GM06990 (cell line): ENCODE measurements at places on chromosomes 7 and 10.
A peak's percentile ranks its signal among the peaks of the same experiment; 100 is the strongest.

GRCh38 chr7:106277976-106278375, 6.8 kb downstream of the NAMPT start:
- DNase-seq, result no peak

DNA sequence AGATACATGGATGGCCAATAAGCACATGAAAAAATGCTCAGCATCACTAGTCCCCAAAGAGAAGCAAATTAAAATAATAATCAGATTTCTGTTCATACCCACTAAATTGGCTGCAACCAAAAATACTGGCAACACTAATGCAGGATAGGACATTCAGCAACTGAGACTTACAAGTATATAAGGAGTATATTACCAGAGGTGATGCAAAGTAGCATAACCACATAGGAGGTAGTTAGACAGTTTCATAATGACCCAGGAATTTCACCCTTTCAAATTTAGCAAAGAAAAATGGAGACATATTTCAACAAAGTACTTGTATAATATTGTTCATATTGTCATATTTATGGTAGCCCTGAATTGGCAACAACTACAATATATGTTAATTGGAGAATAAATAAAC, 727.8 kb downstream of the GRID1 start:
- DNase-seq, result no peak

- DNase-seq, result no peak
Measured at GRCh38 chr7:45892407-45893035, 4.2 kb downstream of the IGFBP1 start.

- DNase-seq, result peak; percentile 15
Measured at GRCh38 chr7:23357190-23358093, 58.3 kb downstream of the MALSU1 start.

- peak; percentile 3 for DNase-seq
Measured at GRCh38 chr7:116802746-116803152, 59.6 kb upstream of the CAPZA2 start.

DNA sequence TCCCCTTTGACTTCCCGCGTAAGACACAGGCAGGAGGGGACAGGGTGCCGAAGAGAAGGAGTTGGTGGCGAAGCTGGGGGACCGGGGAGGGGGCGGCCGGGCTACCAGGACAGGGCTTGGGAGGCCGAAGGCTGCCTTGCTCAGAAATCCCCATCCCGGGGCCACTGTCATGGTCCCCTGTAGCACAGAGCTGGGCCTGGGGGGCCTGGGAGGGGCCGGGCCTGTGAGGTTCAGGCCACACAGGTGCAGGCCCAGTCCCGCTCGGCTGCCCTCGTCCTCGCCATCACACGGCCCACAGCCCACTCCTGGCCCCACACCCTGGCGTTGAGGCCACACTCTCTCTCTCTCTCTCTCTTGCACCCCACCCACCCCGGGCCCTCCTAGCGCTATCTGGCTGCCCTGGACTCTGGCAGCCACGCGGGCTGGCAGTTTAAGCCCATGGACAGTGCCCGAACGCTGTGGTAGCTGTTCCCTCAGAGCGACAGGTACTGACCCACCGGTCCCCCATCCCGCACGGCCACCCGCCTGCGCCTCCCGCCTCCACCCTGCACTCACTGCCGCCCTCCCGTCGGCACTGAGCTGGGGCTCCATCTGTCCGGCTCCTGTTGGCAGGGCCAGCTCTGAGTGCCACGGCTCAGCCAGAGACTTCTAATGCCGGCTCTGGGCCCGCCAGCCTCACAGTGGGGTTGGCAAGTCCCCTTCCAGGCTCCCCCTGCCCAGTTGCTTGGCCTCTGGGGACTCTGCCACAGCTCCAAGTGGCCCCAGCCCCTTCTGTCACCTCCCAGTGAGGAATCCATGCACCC, 28.0 kb downstream of the TTYH3 start:
- no peak for DNase-seq

GRCh38 chr7:99016196-99016595, 127.7 kb downstream of the SMURF1 start:
- no peak for DNase-seq

GRCh38 chr7:25522727-25523126, 294.4 kb upstream of the NPVF start:
- DNase-seq, result no peak

DNA sequence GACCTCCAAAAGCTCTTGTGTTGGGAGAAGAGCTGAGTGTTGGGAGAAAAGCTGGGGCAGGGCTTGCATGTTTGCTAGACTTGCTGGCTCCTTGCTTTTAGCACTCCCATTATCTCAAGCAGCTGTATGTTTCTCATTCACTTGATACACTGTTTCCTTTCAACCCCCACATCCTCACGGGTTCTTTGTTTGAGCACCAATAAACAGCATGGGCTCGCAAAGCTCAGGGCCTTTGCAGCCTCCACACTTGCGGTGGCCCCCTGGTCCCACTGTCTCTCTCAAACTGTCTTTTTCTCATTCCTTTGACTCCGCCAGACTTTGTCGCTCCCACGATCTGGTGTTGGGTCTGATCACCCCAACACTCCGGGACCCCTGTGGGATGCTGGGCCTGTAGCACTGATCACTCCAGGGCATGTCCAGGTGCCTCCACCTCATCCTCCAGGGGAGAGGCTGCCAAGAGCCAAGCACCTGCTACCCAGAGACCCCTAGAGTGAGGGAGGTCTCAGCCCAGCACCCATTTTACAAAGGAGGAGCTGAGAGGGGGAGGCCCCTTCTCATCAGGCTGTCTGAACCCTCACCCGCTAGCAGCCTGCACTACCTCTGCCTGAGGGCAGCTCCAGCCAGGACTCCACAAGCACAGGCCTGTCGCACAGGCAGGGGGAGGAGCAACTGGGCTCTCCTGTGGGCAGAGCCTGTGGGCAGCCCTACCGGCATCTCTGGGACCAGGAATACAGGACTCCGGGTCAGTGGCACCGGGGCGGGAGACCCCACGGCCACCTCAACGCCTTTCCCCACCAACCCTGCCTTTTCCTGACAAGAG, 49.1 kb upstream of the MSMB start:
- no peak for DNase-seq

GRCh38 chr10:58054881-58055280, 212.8 kb downstream of the IPMK start:
- no peak for DNase-seq

- no peak for DNase-seq
Measured at GRCh38 chr7:50303335-50304128, 984 bp upstream of the IKZF1 start.

GRCh38 chr10:116109881-116110280, 163.1 kb downstream of the GFRA1 start:
- no peak for DNase-seq

GRCh38 chr7:69953136-69954067, 355.1 kb downstream of the AUTS2 start:
- DNase-seq, result no peak

GRCh38 chr7:158449266-158449665, 138.4 kb downstream of the PTPRN2 start:
- no peak for DNase-seq

GRCh38 chr10:43202224-43202656, 64.0 kb downstream of the CSGALNACT2 start:
- peak; percentile 43 for DNase-seq

GRCh38 chr10:3420527-3421469, 248.2 kb upstream of the PITRM1 start:
- DNase-seq, result no peak

- DNase-seq, result peak; percentile 72
Measured at GRCh38 chr7:101126651-101127459, at the start of gene SERPINE1. Gene SERPINE1 (plus strand): TSS chr7:101127104. CDS start chr7:101128394, 1,290 bp downstream.

- no peak for DNase-seq
Measured at GRCh38 chr10:7291487-7292270, 119.2 kb downstream of the SFMBT2 start.

GRCh38 chr10:83835945-83836745, 303.2 kb upstream of the GHITM start:
- no peak for DNase-seq

GRCh38 chr7:130179631-130180030, 25.6 kb downstream of the TMEM209 start:
- DNase-seq, result no peak

DNA sequence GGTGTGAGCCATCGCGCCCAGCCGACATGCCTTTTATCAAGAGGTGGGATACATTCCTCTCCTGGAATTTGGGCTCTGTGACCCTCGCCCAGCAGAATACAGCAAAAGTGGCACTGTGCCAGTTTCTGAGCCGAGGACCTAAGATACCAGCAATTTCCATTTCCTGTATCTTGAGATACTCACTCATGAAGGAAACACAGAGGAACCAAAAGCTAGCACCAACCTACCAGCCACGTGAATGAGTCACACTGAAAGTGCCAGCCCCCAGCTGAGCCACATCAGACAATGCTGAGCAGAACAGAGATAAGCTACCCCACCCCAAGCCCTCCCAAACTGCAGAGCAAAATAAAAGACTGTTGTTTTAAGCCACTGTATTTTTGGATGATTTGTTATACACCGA, 56.3 kb downstream of the CACUL1 start:
- DNase-seq, result peak; percentile 34

DNA sequence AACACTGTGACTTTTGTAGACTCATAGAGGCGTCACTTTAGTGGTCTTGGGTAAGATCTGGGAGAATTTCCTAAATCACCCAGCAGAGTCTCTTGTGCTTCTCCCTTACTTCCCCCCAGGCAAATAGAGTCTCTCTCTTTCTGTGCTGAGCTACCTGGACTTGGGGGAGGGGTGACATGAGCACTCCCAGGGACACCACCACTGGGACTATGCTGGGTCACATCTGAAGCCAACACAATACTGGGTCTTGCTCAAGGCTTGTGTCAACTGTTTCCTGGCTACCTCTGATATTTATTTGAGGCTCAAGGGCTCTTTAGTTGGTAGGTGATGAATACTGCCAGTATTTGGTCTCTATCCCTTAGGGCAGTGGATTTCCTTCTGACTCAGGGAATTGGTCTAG, 214.6 kb upstream of the TPK1 start:
- no peak for DNase-seq

GRCh38 chr7:3558400-3558799, 257.3 kb downstream of the SDK1 start:
- DNase-seq, result no peak
